ENCODE measurements at places on chromosomes 11 and 22. TPM values are rescaled to one million over a fixed set of nuclear protein-coding genes. Genes with fewer than 3 reads are reported as not detected.

GRCh38 chr11:108754901-108755625 is 90.2 kb downstream of the DDX10 start:
- H3K4me3 ChIP-seq = no peak overlapping the region
- no peak overlapping the region for H3K27ac ChIP-seq
- H3K4me1 ChIP-seq = no peaks in the 10 kb centered on the region
- no peak for DNase-seq

DNA sequence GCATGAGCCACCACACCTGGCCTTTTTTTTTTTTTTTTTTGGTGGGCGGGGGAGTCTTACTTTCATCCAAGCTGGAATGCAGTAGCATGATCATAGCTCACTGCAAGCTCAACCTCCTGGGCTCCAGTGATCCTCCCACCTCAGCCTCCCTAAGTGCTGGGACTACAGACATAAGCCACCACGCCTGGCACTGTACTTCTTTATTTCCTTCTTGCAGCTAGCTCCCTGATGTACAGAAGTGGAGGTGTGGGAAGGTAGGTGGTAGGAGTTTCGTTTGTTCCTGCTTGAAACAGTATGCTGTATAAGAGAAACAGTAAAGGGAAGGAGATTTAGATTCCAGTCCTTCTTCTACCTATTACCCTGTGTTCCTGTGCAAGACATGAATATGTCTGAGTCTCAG is 72.1 kb downstream of the WNT11 start:
- H3K27ac ChIP-seq = no peak overlapping the region
- no peak for DNase-seq
- H3K36me3 ChIP-seq = no peaks in the 10 kb centered on the region
- H3K27me3 ChIP-seq = no peaks in the 10 kb centered on the region
- H3K4me3 ChIP-seq = no peak overlapping the region

DNA sequence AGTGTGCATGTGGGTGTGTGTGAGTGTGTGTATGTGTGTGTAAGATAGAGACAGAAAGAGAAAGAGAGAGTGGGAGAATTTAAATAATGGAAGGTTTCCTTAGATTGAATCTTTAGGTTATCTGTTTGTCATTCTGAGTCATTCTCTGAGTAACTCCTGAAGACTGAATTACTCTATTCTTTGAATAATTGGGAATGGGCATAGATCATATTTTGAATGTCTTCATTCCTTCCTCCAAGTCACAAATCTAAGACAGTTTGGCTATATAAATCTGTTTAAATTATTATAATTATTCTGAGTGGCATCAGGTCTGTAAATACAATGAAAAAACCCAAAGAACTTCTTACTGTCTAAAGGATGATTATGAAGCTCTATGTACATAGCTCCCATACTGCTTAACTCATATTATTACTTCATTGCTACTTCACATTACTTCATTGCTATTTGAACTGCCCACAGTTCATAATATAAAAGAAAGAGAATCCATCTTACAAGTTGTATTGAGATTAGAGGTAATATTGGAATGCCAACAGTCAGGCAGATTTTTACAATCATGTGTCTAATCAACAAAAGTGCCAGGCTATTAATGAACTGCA is 346.6 kb upstream of the CCDC179 start:
- H3K4me1 ChIP-seq = no peaks in the 10 kb centered on the region
- no peaks in the 10 kb centered on the region for H3K36me3 ChIP-seq
- H3K27ac ChIP-seq = no peak overlapping the region
- no peak overlapping the region for H3K4me3 ChIP-seq

- no peak for DNase-seq
- H3K4me3 ChIP-seq = no peak overlapping the region
- no peak overlapping the region for H3K27ac ChIP-seq
- H3K4me1 ChIP-seq = no peaks in the 10 kb centered on the region
- no peaks in the 10 kb centered on the region for H3K36me3 ChIP-seq
- no peaks in the 10 kb centered on the region for H3K27me3 ChIP-seq
Measured at GRCh38 chr11:12949453-12949852, 59.7 kb upstream of the RASSF10 start.

- no peaks in the 10 kb centered on the region for H3K27me3 ChIP-seq
- no peak overlapping the region for H3K4me3 ChIP-seq
- H3K27ac ChIP-seq = no peak overlapping the region
- no peaks in the 10 kb centered on the region for H3K4me1 ChIP-seq
- no peaks in the 10 kb centered on the region for H3K36me3 ChIP-seq
Measured at GRCh38 chr22:39277142-39277607, 32.4 kb upstream of the PDGFB start.

GRCh38 chr11:11016068-11016467 is 158.2 kb upstream of the ZBED5 start:
- no peaks in the 10 kb centered on the region for H3K27me3 ChIP-seq
- no peaks in the 10 kb centered on the region for H3K36me3 ChIP-seq
- H3K4me1 ChIP-seq = no peaks in the 10 kb centered on the region
- H3K27ac ChIP-seq = no peak overlapping the region

- H3K36me3 ChIP-seq = no peaks in the 10 kb centered on the region
- H3K4me3 ChIP-seq = no peak overlapping the region
- DNase-seq = no peak
- peaks cover 20% of the 10 kb centered on the region for H3K27me3 ChIP-seq
- no peaks in the 10 kb centered on the region for H3K4me1 ChIP-seq
- H3K27ac ChIP-seq = no peak overlapping the region
Measured at GRCh38 chr11:45652781-45653180, 12.6 kb downstream of the CHST1 start.

DNA sequence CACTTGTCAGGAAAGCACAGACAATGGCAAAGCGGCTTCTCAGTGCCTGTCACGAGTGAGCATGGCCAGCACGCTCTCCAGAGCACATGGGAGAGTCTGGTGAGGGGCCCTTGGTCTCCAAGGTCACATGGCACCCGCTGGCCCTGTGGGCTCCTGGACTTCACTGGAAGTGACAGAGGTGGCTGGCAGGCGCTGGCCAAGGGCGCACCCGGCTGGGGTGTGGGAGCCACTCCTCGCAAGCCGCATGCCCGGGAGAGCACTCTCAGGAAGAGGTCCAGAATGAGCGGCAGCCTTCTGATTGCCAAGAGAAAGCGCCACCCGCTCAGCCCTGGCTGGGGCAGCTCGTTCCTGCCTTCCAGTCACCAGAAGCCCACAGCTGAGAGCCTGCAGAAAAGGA is 17.1 kb upstream of the MOB2 start:
- peak overlapping the region; percentile 40 for H3K27ac ChIP-seq
- H3K4me1 ChIP-seq = peaks cover 26% of the 10 kb centered on the region

GRCh38 chr11:102138670-102139069 is 28.4 kb downstream of the YAP1 start:
- no peaks in the 10 kb centered on the region for H3K27me3 ChIP-seq
- H3K36me3 ChIP-seq = no peaks in the 10 kb centered on the region
- H3K4me3 ChIP-seq = no peak overlapping the region
- H3K4me1 ChIP-seq = no peaks in the 10 kb centered on the region
- no peak for DNase-seq
- peak overlapping the region; percentile 41 for H3K27ac ChIP-seq

DNA sequence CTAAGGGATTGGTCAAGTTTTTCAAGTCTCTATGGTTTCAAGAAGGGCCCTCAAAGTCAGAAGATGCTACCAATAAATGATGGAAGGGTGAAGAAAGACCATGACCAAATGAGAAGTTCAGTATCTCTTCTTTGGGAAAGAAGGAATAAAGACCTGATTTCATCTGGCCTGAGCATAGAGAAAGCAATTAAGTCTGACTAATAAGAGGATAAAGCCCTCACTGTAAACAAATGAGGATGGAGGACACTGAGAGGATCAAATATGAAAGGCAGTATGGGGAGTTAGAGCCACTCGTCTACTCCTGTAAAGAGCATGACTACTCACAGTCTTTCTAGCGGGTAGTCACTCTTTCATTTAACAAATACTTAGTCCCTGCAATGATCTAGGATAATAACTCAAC is 44.6 kb downstream of the FAM168A start:
- H3K4me3 ChIP-seq = no peak overlapping the region
- H3K4me1 ChIP-seq = no peaks in the 10 kb centered on the region
- no peaks in the 10 kb centered on the region for H3K27me3 ChIP-seq
- H3K36me3 ChIP-seq = no peaks in the 10 kb centered on the region

DNA sequence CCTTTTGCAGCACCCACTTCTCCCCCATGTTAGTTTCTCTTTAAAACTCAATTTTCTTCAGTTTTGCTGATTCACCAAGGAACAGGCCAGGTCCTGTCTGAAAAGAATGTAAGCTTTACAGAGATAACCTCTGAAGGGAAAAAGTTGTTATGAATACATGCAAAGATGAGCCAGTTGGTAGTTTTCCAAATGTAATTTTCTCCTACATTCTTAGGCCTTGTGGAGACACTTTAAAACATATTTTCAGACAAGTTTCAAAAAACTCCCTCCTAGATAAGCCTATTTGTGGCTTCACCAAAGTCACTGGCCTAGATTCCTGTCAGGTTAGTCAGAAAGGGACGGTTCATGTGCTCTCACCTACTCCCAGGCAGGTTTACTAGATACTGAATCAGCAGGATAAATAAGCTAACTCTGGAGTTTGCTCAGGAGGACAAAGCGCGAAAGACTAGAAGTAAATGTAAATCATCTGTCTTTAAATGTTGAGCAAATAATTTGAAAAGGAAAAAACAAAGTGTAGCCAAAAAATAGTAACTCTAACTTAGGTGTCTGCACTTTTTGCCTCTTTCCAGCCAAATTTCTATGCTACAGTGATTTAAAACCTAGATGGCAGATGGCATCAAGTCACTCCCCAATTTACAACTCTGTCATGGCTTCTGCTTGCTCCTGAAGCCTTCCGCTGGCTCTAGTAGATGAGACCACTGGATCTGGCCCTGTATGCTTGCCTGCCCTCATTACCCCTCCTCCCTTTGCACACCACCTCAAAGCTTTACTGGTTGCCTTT is 4.9 kb upstream of the ATP6V1E1 start:
- no peaks in the 10 kb centered on the region for H3K4me1 ChIP-seq
- peak overlapping the region; percentile 79 for H3K27ac ChIP-seq

- H3K4me1 ChIP-seq = peaks cover 4% of the 10 kb centered on the region
- DNase-seq = no peak
- no peaks in the 10 kb centered on the region for H3K27me3 ChIP-seq
- peak overlapping the region; percentile 87 for H3K27ac ChIP-seq
- peak overlapping the region; percentile 68 for H3K4me3 ChIP-seq
Measured at GRCh38 chr11:126355926-126356897, 726 bp downstream of the ST3GAL4 start.

DNA sequence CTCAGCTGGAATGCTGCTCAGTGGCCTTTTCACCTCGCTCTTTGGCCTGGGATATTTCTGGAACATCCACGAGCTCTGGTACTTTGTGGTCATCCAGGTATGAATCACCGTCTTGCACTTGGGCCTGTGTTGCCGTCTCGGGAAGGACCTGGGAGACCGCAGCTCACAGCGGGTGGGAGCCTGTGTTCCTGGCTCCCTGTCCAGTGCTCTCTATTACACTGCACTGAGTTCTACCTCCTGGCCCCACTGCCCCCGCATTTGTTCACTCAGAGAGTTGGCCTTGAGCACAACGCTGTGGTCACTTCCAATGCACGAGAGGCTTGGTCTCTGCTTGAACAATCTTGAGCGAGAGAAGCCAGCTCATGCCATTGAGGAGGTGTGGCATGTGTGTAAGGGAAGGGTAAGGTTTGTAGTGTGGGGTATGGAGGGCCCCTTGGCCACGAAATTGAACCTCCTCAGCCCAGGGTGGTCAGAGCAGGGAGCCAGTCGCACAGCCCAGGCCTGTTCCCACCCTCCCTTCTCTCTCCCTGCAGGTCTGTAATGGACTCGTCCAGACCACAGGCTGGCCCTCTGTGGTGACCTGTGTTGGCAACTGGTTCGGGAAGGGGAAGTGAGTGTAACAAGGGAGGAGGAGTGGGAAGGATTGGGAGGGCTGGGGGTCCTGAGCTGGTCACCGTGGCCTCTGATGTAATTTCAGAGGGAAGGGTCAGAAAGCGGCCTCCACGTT is 16.2 kb downstream of the SLC37A2 start:
- no peaks in the 10 kb centered on the region for H3K27me3 ChIP-seq
- no peaks in the 10 kb centered on the region for H3K4me1 ChIP-seq
- H3K4me3 ChIP-seq = no peak overlapping the region
- H3K27ac ChIP-seq = no peak overlapping the region

Gene CELSR1
- total RNA-seq = 36.7 TPM

Gene CALCA
- total RNA-seq = not detected
